Upper lobe of left lung (tissue), 6 donors: ENCODE measurements at places on chromosomes 12 and 14. TPM values are rescaled to one million over a fixed set of nuclear protein-coding genes. Genes with fewer than 3 reads are reported as not detected.
A peak's percentile ranks its signal among the peaks of the same experiment; 100 is the strongest.

Gene IFT81
- 7.7 TPM for total RNA-seq

Gene COCH
- 0.71 TPM for total RNA-seq

Gene FGD4
- total RNA-seq, result 78.6 TPM

Gene KIF5A
- 0.15 TPM for total RNA-seq

Gene SIX1
- total RNA-seq, result 0.17 TPM

Gene ANKRD9
- 21.0 TPM for total RNA-seq

Gene KRT79
- not detected for total RNA-seq

Gene ANO4
- 0.30 TPM for total RNA-seq

Gene SLCO1B1
- total RNA-seq, result not detected

Gene COPS7A
- 64.4 TPM for total RNA-seq

DNA sequence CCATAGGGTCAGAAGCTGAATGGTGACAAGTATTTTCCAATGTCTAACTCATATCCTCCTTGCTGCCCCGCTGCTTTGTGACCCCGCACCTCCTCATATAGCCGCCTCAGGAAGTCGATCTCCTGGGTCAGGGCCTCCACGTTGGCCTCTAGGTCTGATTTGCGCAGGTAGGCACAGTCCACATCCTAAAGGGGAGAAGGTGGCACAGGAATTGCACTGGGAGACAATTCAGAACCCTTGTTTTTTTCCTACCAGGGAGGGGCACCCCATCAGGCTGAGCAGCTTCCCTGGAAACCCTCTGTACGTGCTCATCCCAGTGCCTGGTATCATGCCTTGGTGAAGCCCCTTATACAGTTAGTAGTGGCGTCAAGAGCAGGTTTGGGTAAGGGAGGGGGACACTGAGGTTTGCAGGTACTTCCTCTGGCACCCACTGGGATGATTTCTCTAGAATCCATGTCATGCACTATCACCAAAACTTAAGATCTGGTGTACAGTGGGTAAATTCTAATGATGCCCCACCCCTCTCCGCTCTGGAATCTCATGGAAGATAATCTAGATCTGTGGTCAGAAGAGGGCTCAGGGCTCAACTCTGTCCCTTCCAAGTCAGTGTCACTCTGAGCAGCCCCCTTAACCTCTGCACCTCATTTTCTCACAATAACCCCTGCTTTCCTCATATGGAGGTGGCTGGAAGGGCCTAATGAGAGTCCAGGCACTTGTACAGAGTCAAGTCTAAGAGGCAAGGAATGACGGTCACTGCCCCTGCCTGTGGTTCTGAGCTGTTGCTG lies 20.1 kb upstream of the KRT86 start:
- no peak for DNase-seq

DNA sequence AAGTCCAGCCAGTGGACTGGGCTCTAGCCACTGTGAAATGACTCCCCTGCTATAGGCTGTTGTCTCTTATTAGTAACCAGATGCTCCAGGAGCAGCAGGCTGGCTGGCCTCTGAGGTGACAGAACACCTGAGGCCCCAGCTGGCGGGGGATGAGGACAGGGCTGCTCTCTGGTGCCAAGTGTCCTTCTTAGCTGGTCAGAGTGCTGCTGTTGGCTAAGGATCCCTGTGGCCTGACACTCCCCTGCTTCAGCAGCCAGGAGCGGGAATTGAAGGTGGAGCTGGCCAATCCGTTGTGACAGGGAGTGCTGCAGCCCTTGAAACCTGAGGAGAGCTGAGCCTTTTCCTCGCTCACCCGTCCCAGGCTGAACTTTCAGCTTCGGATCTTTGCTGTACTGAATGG lies 30.7 kb downstream of the TMEM229B start:
- DNase-seq, result peak; percentile 81

GRCh38 chr14:80117876-80118275 lies 93.4 kb downstream of the DIO2 start:
- no peak for DNase-seq

DNA sequence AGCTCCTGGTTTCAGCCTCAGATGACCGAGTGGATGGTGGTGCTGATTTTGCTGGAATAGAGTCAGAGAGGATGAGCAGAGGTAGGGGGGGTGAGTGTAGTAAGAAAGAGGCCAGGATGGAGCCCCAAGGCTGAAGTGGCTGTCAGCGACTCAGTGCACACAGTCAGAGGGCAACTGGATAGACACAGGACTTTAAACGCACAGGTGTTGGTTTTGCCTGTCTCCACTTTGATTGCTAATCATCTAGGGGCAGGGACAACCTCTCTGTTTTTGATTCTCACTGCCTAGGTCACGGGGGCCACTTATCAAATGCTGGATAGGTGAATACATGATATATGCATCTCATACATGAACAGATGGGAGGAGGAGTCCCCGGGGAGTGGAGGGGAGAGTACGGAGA lies 99.5 kb downstream of the EGLN3 start:
- DNase-seq, result no peak

GRCh38 chr12:38788106-38788505 lies 117.3 kb downstream of the CPNE8 start:
- DNase-seq, result no peak

GRCh38 chr12:119258149-119258548 lies 76.4 kb upstream of the CCDC60 start:
- peak; percentile 29 for DNase-seq

DNA sequence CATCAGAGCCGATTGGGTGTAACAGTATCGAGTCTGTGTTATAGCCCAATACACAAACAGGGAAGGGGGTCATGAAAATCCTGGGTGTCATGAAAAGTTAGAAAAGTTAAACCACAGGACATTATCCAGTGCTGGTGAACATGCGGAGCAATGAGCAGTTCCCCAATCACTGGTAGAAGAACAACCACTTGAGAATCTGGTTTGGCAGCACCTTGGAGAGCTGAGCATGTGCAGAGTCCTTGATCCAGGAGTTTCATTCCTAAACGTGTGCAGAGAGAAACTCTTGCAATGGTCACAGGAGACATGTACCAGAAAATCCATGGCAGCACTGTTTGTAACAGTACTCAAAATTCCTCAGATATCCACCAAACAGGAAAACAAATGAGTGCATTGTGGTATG lies 23.0 kb upstream of the JDP2 start:
- no peak for DNase-seq

DNA sequence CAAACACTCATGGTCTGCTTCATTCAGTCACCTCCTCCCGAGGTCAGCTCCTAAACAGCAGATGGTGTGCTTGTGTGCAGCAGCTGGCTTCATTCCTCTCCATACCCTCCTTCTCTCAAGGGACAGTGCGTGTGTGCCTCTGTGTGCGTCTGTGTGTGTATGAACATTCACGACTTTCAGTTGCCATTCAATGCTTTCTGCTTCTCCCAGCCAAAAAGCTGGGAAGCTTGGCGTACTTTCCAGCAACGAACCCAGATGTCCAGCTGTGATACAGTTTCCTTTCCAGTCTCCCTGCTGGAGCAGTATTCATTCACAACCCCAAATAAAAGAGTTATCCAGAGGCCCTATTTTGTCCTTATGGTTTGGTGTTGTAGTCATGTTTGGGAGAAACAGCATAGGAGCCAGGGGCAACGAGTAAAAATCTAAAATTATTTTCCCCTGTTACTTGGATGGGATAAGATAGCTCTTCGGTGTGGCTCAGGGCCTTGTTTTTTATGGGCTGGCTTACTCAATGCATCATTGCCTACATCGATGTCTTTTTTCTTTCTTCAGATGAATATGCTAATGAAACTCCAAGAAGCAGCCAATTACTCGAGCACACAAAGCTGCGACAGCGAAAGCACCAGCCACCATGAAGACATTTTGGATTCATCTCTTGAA lies 379.3 kb downstream of the NAV3 start:
- DNase-seq, result no peak

- DNase-seq, result peak; percentile 86
Observed at GRCh38 chr12:122865268-122866231, 30.3 kb downstream of the HIP1R start.

DNA sequence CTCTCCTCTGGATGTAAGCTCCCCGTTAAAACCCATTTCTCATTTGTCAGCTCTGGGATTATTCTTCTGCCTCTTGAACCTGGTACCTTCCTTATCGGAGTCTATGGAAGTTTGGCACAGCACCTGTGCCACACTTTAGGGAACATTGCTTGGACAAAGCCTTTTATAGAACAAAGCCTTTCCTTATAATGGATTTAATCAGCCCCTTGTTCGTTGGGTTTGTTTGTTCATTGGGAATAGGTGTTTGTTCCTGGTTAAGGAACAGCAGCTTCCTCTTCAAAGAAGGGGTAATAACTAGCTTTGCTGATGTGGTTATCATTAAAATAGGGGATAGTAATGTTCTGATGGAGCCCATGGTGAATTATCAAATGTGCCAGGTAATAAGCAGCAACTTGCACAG lies 70.4 kb downstream of the NRXN3 start:
- DNase-seq, result no peak

DNA sequence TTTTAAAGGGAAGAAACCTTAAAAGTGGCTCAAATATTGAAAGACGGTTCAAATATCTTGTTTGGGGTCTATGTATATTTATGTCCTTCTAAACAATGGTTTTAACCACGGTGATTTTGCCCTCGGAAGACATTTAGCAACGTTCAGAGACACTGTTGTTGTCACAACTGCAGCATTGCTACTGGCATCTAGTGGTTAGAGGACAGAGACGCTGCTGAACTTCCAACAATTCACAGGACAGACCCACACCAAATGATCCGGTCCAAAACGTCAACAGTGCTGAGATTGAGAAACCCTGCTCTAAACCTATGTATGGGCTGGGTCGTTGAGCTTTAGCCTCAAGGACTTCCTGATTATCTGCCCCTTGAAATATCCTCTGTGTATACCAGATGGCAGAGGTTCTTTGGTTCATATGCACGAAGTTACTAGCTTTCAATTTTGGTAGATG lies 1.7 kb downstream of the ANGEL1 start:
- peak; percentile 58 for DNase-seq

DNA sequence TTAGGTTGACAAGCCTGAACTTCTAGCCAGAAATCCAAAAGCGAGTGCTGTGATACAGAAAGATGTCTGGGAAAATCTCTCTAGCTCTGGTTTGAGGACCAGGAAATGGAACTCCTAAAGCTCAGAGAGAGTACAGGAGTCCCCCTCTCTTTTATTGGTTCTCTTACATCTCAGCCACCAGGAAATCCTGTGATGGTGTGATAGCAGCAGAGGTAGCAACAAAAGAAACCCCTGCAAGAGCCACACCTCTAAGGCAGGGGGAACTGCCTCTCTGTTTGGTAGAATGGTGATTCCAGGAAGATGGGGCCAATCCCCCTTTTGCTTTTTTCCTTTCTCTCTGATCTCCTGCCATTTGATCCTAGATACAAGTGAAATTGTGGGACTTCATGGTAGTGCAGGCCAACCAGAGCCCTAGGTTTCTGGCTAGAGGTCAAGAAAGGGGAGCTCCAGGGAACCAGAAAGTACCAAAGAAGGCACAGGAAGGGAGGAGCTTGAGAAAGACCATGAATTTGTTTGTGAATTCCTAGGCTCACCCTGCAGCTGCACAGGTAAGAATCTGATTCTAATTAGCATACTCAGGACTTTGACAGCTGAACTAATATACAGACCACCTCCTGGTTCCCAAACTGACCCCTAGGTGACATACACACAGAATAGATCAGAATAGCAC lies 88.5 kb downstream of the PAPLN start:
- DNase-seq, result no peak

- DNase-seq, result no peak
Observed at GRCh38 chr12:26991826-26992225, 22.4 kb downstream of the TM7SF3 start.

DNA sequence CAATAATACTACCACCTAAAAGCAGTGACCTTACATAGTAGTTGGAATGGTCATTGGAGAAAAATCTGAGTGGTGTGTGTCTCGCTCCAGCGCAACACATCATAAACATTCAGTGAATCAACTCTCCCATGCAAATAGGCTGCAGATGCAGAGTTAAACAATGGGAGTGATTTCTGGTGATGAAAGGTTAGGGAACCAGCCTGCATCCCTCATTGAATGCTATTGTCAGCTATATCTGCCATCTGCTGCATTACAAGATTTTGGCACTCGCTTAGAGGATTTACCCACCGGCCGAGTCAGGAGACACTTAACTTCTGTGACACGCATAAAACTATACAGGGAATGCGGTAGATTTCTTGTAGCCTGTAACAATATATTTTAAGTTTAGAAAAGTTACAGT lies 900.9 kb downstream of the FLRT2 start:
- DNase-seq, result no peak

GRCh38 chr12:82841487-82841904 lies 154.8 kb downstream of the TMTC2 start:
- DNase-seq, result no peak

DNA sequence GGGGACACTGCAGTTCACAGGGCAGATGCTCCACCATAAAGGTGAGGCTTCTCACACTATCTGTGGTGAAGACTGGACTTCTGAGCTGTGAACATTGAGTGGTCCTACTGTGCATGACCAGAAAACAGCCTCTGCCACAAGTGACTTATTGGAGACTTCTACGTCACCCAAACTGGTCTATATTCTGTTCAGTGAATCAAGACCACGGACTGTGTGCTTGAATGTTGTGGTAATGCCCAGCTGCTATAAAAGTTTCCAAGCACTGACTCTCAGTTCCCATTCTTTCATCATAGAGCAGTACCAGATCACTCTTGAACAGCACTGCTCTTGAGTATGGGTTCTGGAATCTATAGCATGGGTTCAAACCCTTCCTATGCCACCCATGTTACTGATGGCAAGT lies 4.8 kb upstream of the PLEK2 start:
- no peak for DNase-seq

DNA sequence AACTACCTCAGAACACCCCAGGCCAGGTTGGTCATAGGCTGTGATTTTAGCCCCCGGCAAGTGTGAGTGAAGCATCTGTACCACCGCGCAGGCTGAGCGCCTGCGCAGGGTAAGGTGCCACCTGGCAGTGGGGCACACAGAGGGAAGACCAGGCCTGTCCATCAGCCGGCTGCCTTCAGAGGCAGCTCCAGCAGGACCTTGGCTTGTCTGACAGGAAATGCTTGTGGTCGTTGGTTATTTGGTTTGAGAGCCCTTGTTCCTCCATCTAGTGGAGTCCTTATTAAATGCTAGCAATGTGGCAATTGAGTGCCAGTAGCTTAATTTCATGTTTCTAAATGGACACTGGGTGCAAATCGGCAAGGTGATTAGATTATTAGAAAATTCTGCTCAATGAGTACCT lies 27.5 kb downstream of the SLC25A29 start:
- DNase-seq, result peak; percentile 66

DNA sequence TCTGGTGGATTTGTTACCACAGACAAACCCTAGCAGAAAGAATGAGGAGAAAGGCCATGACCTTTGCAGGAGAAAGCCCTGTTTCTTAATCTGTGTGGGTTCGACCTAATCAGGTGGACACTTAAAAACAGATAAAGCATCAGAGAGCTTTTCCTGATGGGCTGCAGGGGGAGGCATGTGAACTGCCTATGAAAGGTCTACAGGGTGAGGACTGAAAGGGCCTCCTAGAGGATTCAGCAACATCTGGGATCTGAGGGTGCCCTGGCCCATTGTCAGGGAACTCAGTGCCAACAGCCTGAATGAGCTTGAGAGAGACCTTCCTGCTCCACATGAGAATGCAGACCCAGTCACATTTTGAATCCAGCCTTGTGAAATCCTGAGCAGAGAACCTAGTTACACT lies 178.8 kb upstream of the DDHD1 start:
- no peak for DNase-seq

- DNase-seq, result no peak
Observed at GRCh38 chr12:18719922-18720510, 17.8 kb downstream of the PLCZ1 start.
